ENCODE measurements at places on chromosomes 5 and 9.
A peak's percentile ranks its signal among the peaks of the same experiment; 100 is the strongest.

GRCh38 chr5:28281351-28281750, 1243.0 kb upstream of the CDH9 start:
- DNase-seq, result no peak

GRCh38 chr9:91773156-91773555, 176.9 kb downstream of the ROR2 start:
- no peak for DNase-seq

- DNase-seq, result no peak
These were observed 12.3 kb downstream of the B4GALT7 start for GRCh38 chr5:177612215-177612673.

- DNase-seq, result no peak
These were observed 15.6 kb upstream of the NREP start for GRCh38 chr5:111772456-111773122.

DNA sequence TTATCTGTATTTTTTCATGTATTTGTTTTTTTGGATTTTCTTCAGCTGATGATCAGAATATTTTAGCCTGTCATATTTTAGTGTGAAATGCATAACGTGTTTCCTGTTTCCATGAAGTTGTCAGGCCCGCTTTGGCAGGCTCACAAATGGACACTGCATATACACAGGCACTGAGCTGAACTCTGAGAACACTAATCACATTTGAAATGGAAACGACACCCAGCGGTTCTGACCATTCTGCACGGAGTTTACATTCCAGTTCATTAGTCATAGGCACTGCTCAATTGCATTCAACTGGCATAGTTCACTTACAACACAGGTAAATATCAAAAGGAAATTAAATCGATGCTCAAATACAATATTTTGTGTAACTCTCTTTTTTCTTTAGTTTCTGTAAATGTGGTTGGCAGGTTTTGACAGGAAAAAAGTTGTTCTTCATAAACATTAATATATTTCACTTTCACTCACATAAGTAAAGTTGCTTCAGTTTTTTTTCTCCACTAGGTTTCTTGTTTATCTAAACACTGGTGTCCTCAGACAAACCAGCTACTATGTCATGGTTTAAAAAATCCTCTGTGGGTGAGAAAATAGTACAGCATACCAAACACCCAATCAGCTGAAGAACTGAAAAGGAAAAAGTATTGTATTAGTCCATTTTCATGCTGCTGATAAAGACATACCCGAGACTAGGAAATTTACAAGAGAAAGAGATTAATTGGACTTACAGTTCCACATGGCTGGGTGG, 559.0 kb upstream of the DAP start:
- no peak for DNase-seq

- no peak for DNase-seq
These were observed 491.1 kb downstream of the ENC1 start for GRCh38 chr5:74149395-74149794.

DNA sequence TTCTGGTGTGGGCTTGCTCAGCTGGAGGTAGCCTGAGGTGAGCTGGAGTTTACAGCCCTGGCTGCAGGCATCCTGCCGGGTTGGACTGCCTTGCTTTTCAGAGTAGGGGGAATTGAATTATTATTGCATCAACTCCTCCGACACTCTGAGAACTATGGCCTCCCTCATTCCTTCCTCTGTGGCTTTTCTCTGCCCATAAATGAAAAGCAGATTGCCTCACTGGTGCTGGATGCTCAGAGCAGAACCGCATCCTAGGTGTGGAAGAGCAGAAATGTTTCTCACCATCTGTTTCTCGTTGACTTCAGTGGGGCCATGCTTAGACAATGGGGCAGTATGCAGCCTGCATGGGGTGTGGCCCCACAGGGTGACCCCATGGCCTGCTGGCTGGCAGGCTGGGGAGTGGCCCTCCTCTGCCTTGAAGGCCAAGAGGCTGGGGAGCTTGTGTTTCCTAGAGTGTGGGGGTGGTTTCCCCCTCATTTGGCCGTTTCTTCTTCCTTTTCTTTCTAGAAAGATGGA, 27.3 kb upstream of the TGFBI start:
- DNase-seq, result no peak

DNA sequence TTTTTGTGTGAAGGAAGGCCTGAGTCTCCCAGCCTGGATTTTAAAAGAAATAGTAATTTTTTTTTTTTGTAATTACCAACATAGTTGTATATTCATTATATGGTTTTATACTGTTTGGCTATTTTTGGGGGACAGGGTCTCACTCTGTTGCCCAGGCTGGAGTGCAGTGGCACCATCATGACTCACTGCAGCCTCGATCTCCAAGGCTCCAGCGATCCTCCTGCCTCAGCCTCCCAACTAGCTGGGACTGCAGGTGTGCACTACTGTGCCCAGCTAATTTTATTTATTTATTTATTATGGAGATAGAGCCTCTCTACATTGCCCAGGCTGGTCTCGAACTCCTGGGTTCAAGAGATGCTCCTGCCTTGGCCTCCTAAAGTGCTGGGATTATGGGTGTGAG, 5.1 kb downstream of the LRRC8A start:
- no peak for DNase-seq

GRCh38 chr5:106637275-106637674, 1033.5 kb downstream of the EFNA5 start:
- no peak for DNase-seq

DNA sequence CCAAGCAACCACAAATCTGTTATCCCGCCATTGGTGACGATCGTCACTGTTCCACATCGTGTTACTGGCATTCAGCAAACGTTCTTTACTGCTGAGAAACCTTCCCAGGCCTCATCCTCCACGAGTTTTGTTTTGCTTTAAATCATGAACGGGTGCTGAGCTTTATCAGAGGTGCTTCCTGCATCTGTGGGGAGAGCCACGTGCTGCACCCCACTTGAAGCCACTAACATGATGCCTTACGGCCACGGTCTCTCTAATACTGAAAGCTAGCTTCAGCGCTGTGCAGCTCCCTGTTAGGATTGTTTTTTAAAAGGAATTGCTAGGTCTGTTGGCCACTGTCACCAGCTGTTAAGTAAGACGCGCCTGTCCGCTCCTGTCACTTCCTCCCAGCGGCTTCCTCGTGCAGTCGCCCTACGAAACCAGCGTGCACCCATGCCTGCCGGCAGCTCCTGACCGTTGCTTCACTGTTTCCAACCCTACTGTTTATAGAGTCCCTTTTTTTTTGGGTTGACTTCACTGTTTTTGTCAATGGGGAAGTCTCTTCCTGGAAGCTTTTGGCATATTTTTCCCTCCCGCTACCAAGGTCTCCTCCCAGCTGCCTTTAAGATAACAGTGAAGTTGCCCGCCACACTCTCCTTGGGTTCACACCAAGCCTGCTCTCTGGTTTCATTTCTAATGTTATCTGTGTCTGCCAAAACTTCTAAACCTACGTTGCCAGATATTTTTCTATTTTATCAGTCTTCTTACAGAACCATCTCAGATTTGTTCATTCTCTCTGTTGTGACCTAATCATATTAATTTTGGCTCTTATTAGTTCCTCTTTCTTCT, 20.3 kb downstream of the LPCAT1 start:
- no peak for DNase-seq

- no peak for DNase-seq
These were observed 240.5 kb upstream of the CCNH start for GRCh38 chr5:87653242-87653641.

DNA sequence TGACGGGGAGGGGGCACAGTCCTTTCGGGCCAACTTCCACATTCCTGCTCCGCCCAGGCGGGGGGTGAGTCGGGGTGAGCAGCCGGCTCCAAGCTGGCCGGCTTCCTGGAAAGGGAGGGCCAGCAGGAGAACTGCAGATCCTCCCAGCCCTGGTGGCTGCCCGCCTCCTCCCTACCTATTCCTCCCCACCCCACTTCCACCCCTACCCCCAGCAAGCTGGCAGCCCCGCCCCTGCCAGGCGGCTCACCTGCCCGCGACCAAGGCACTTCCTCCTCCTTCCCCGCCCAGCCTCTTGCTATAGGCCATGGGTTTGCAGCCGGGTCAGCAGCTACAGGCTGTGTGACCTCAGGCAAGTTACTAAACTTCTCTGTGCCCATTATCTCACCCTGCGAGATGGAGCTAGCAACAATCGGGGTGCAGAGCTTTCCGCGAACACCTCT, 5.6 kb upstream of the IRF1 start:
- DNase-seq, result peak; percentile 84

GRCh38 chr9:69122082-69122548, 52.0 kb upstream of the TJP2 start:
- peak; percentile 38 for DNase-seq

GRCh38 chr9:86816366-86816765, 130.9 kb downstream of the GAS1 start:
- no peak for DNase-seq

GRCh38 chr9:93223260-93224180, 39.6 kb downstream of the WNK2 start:
- DNase-seq, result no peak

GRCh38 chr5:82046276-82046647, 74.4 kb downstream of the ATG10 start:
- no peak for DNase-seq

DNA sequence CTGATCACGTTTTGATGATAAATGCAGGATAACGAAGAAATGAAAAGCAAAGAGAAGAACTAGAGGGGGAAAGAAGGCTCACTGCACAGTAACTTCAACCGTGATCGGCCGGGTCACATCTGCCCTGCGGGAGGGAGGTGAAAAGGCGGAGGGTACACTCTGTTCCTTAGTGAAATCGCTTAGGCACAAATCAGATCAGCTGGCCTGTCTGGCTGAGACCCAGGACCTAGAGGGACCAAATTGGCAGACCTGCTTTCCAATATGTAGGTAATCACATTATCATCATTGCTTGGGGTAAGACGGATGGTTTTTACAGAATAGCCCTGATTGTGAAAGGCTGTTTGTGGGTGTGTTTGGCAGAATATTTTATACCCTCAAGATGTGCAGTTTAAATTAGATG, 82.2 kb downstream of the SLC28A3 start:
- no peak for DNase-seq

- DNase-seq, result no peak
These were observed 109.7 kb downstream of the ZNF354C start for GRCh38 chr5:179169836-179170235.

- DNase-seq, result no peak
These were observed 166.7 kb downstream of the GAPVD1 start for GRCh38 chr9:125428060-125428901.

- no peak for DNase-seq
These were observed 442.4 kb upstream of the ZNF462 start for GRCh38 chr9:106420511-106420944.

GRCh38 chr9:134888603-134889190, 8.1 kb downstream of the FCN2 start:
- no peak for DNase-seq

DNA sequence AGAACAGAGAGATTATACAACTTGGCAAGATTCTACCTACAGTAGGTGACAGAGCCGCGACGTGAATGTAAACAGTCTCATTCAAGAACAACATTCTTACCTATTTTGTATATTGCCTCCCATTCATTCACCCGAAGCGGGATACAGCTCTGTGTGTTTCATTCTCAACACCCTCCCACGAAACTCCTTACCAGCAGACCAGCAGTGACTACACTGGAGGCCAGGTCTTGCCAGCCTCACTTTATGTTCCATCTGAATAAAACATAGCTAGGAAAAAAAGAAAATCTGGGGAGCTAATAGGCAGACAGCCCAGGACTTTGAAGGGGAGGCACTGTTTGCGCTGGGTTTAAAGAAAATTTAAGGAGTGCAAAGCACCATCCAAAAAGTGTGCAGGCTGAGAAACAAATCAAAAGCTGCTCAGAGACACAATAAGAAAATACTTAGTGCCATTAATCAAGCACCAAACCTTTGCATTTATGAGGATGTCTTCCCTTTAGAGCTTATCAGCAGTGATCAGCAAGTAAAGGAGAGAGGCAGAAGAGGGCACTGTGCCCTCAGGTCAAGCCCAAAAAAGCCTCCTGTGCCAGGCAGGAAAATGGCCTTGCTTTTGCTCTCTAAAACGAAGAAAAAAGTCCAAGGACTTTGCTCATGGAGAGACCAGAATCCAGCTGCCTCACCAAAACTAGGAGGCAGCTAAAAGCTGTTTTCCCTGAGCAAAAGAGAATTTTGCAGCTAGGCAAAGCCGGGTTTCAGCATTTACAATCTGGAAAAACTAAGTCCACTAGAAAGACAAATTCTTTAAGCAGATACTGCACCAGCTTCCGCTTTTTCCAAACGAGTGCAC, 295.1 kb downstream of the BNC2 start:
- no peak for DNase-seq

GRCh38 chr5:110894805-110895204, 156.0 kb downstream of the SLC25A46 start:
- DNase-seq, result no peak

DNA sequence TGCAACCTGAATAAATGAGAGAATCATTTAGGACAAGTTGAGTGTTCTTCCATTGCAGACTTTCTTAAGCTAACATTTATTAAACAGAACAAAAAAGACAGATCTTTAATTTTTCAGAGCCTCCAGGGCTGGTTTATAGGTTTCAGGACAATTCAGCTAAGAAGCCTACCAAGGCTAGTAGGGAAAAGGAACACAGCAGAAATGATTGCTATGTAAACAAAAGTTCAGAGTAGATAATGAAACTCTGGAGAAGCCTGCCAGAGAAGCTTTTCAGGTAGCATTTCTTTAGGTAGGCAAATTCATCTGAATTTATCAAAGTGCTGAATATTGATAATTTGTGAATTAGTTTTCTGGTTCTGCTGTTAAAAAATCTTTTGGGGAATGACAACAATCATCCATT, 264.2 kb downstream of the DEPDC1B start:
- DNase-seq, result no peak

GRCh38 chr5:488241-488640, 36.0 kb downstream of the SLC9A3 start:
- no peak for DNase-seq

DNA sequence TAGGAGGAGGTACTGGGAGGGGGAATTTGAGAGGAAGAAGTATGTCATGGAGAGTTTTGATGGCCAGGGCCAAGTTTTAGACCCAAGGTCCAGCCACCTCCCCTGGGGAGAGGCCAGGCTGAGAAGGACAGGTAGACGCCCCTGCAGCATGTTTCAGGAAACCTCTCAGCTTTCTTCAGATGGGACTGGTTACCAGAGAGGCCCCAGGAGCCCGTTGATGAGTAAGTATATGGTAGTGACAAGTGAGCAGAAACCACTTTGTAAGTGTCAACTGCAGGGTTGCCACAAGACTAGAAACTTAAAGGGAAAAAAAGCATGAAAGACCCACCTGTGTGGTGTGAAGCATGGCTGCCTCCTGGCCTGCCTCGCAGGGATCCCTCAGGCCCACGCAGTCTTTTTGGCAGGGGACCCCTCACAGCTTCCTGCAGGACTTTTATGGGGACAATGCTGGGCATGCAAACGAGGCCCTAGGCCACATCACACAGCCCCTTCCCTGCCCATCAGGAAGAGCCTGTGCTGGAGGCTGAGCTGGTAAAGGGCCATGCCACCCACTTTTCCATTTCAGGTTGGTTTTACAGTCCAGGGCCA, 255.9 kb downstream of the FSTL4 start:
- DNase-seq, result no peak

GRCh38 chr9:761176-761792, 80.2 kb upstream of the DMRT1 start:
- DNase-seq, result no peak
